ENCODE measurements at places on chromosomes 13 and 19.
A peak's percentile ranks its signal among the peaks of the same experiment; 100 is the strongest.

DNA sequence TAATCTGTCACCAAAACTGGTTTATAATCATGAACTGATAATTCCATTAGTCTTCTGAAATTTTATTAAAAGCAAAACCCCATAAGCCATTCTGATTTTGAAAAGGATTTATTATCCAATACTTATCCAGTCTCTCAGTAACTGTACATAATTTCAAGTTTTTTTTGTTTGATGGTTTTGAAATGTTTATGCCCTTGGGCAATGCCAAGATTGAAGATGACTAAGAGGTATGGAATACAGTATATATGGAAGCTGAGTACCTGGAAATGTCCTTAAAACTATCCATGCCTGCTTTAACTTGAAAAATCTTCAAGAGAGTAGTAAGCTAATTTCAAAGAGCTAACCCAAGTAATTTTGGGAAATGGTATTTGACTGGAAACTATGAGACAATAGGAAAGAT is 1.8 kb upstream of the NEK5 start:
- no peak for DNase-seq
- no peaks in the 10 kb centered on the region for H3K27me3 ChIP-seq
- no peak overlapping the region for H3K4me3 ChIP-seq
- peaks cover 29% of the 10 kb centered on the region for H3K36me3 ChIP-seq

DNA sequence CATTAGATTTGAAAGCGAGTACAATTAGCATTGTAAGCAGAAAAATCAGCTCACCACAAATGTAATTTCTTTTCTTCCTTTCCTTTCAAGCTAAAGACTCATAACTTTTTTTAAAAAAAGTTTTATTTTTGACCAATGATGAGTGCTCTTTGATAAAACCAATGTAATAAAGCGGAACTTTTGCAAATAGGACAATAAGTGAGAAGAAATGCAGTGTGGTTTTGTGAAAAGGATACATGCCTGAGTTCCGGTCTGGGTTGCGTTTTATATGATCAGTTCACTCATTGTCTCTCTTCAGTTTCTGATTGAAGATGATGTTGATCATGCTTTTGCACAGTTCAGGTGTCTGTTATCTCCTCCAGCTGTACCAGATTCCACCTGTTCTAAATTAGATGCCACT is 274.4 kb downstream of the KLF12 start:
- H3K4me3 ChIP-seq, result no peak overlapping the region
- no peak for DNase-seq
- H3K4me1 ChIP-seq, result peaks cover 6% of the 10 kb centered on the region
- H3K27me3 ChIP-seq, result no peaks in the 10 kb centered on the region
- H3K36me3 ChIP-seq, result peaks cover 6% of the 10 kb centered on the region
- H3K27ac ChIP-seq, result no peak overlapping the region

GRCh38 chr13:51222037-51222685 is at the start of gene FAM124A:
FAM124A (plus strand) TSS chr13:51222398; CDS start chr13:51222502, 104 bp downstream.
- H3K4me1 ChIP-seq, result peaks cover 7% of the 10 kb centered on the region
- no peak within 1 kb of the TSS for H3K27ac ChIP-seq
- H3K4me3 ChIP-seq, result peak within 1 kb of the TSS; percentile 74
- peak; percentile 40 for DNase-seq

- peaks cover 20% of the 10 kb centered on the region for H3K36me3 ChIP-seq
- no peak overlapping the region for H3K4me3 ChIP-seq
- H3K4me1 ChIP-seq, result no peaks in the 10 kb centered on the region
- H3K27ac ChIP-seq, result no peak overlapping the region
- no peaks in the 10 kb centered on the region for H3K27me3 ChIP-seq
- DNase-seq, result no peak
Measured at GRCh38 chr19:2207991-2208860, 27.9 kb downstream of the PLEKHJ1 start.

DNA sequence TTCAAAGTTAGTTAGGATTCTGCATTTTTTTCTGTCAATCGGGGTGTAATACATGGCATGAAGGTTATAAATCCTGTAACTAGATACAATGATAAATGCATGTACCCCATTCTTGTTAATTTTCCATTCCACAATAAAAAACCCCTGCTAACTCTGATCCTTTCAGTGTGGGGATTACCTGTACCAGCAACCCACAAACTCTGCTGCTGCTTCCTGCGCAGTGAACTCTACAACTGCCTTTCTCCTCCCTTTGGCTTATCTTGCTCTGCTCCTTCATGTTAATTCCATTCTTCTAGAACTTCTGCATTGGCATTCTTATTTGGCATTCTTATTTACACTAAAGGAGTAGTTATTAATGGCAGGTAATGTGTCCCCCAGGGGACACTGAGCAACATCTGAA is 273.1 kb downstream of the KLF12 start:
- H3K36me3 ChIP-seq, result peaks cover 2% of the 10 kb centered on the region
- H3K27ac ChIP-seq, result no peak overlapping the region
- DNase-seq, result no peak
- H3K4me1 ChIP-seq, result peaks cover 13% of the 10 kb centered on the region

DNA sequence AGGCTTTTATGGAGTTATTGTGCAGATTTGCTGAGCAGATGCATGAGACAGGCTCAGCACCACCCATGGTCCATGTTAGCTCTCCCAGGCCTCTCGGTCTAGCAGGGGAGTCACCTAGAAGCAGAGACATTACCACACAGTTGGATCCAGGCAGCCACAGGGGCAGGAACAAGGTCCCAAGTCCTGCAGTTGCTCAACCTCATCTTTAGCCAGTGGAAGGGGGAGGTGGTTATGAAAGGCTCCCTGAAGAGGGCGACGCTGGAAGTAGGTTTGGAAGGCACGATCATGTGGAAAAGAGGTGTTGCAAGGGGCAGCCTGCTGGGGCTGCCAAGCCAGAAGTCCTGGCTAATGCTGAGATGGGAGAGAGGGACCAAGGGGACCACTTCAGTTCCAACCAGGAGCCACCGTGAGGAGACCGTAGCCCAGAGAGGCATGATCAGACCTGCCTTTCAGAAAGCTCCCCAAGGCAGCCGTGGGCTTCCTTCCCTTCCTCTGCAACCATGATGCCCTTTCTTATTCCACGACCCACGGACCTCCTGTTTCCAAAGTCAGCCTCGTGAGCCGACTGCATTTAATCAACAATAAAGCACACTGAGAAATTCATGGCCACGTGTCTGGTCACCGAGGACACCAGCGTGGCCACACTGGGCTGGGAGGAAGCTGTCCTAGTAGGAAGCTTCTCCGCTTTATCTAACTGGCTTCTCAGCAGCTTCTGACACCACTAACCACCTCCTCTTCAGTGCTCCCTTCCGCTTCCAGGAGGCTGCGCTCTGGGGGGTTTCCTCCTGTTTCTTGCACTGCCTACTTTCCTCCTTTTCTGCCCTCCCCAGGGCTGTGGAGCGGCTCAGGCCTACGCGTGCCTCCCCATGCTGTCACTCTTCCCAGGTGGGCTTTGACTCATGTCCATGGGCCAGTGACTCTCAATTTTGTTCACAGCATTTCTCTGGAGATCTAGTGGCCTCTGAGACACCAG is 2.6 kb downstream of the AP1M1 start:
- DNase-seq, result no peak
- no peak overlapping the region for H3K27ac ChIP-seq
- peaks cover 15% of the 10 kb centered on the region for H3K4me1 ChIP-seq
- H3K36me3 ChIP-seq, result peaks cover 13% of the 10 kb centered on the region
- no peak overlapping the region for H3K4me3 ChIP-seq

DNA sequence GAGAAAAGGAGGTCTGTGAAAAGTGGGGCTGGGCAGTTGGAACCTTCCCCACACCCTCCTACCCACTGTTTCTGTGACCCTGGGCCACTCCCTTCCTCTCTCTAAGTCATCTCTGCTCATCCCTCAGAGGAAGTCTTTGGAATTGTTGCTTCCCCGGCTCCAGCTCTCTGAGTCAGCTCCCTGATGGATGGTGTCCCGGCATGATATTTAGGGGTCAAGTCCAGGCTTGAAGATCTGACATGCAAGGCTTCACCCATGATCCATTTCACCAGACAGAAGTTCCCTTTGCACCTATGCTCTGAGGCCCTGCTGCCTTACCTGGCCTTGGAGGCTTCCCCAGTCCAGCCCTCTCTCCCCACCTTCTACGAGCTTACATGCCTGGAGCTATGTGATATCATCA is 13.3 kb downstream of the EXOC3L2 start:
- H3K27ac ChIP-seq, result no peak overlapping the region
- H3K27me3 ChIP-seq, result peaks cover 66% of the 10 kb centered on the region
- no peak for DNase-seq
- H3K4me1 ChIP-seq, result no peaks in the 10 kb centered on the region
- H3K36me3 ChIP-seq, result peaks cover 7% of the 10 kb centered on the region

- no peak overlapping the region for H3K27ac ChIP-seq
- no peak overlapping the region for H3K4me3 ChIP-seq
- peaks cover 6% of the 10 kb centered on the region for H3K27me3 ChIP-seq
- H3K36me3 ChIP-seq, result no peaks in the 10 kb centered on the region
- H3K4me1 ChIP-seq, result no peaks in the 10 kb centered on the region
Measured at GRCh38 chr19:6577476-6578125, 13.3 kb downstream of the CD70 start.

DNA sequence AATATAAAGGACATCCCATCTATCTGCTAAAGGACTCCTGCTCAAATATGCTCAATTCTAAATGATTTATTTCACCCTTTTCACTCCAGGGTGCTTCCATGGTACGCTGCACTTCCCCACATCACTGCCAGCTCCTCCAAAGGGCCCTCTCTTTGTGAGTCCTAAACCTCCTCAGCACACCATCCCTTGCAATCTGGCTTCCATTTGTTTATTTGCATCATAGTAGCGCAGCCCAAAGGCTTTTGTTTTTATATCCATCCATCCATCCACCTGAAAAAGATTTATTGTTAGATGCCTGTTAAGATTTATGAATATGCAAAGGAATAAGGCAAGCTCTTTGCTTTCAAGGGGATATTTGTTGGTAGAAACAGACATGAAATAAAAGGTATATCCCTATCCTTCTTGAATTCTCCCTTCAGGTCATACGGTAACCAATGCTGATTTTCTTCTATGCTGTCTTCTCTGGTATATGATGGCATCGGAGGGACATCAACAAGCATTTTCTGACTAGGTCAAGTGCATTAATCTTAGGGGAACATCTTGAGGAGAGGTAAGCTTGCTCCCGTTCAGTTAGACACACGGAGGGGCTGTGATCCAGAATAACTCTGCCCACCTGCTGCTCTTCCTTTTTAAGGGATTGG is 397.6 kb downstream of the LIG4 start:
- no peak overlapping the region for H3K27ac ChIP-seq
- peaks cover 11% of the 10 kb centered on the region for H3K27me3 ChIP-seq
- DNase-seq, result no peak
- no peaks in the 10 kb centered on the region for H3K36me3 ChIP-seq
- no peak overlapping the region for H3K4me3 ChIP-seq

- peaks cover 12% of the 10 kb centered on the region for H3K27me3 ChIP-seq
- no peaks in the 10 kb centered on the region for H3K4me1 ChIP-seq
- H3K36me3 ChIP-seq, result no peaks in the 10 kb centered on the region
- no peak for DNase-seq
- H3K27ac ChIP-seq, result no peak overlapping the region
Measured at GRCh38 chr13:100933841-100934240, 259.2 kb upstream of the TMTC4 start.

DNA sequence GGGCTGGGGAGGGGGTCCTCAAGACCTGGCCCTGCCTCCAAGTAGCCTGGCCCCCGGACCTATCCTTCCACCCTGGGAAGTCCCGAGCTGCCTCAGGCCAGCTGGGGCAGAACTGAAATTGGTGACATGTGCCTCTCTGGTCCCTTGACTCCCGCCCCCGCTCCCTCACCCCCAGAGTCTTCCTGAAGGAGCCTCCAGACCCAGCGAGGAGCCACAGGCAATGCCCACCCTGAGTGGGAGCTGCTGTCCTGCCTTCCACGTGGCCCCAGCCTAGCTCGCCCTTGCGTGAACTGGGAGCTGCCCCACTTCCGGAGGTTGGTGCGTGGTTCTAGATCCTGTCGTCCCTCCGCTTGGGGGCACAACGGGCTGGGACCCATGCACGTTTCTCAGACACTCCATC is 34.6 kb downstream of the CEBPA start:
- H3K36me3 ChIP-seq, result no peaks in the 10 kb centered on the region
- no peak overlapping the region for H3K4me3 ChIP-seq
- H3K27ac ChIP-seq, result no peak overlapping the region
- no peak for DNase-seq

DNA sequence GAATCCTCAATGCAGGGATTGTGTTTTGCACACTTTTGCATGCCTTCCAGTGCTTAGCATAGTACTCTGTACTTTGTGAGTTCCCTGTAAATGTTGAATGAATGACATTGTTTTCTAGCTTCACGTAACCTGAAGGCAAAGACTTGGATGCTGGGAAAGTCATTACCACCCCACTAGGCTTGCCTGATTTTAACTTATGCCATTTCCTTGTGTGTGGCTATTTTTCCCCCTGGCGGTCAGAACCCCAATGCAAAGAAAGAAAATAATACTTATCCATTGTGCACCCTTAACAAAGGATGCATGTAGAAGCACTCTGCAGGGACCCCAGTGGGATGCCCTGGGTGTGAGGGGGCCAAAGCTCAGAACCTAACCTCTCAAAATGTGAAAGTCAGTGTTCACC is 1.2 kb upstream of the ENOX1 start:
- peak overlapping the region; percentile 83 for H3K4me3 ChIP-seq
- DNase-seq, result no peak
- H3K4me1 ChIP-seq, result peaks cover 25% of the 10 kb centered on the region
- H3K36me3 ChIP-seq, result no peaks in the 10 kb centered on the region
- no peak overlapping the region for H3K27ac ChIP-seq

DNA sequence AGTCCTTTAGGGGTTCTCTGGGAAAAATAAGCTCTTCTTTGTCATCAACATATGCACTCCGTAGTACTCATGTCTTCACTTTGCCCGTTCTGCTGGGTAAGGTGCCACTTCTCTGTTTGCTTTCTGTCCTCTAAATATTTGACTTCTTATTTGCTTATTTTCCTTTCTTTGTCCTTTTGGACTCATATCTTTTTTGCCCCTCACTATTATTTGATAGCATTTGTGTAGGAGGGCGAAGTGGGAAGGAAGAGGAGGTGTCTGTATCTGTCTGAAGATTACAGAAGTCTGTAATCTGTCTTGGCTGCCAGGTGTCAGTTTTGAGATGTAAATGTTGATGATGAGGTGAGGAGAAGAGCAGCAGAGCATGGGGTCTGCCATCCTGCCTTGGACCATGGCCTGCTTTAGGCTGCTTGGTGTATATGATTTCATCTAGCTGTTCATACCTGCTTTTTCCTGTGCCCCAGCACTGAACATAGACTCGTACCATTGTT is 30.8 kb downstream of the USPL1 start:
- DNase-seq, result no peak
- no peak overlapping the region for H3K27ac ChIP-seq
- H3K27me3 ChIP-seq, result no peaks in the 10 kb centered on the region
- H3K36me3 ChIP-seq, result peaks cover 23% of the 10 kb centered on the region
- no peak overlapping the region for H3K4me3 ChIP-seq

Data from mesothelial cell of epicardium (in vitro differentiated cells).